ENCODE measurements at places on chromosomes 2 and 18.

DNA sequence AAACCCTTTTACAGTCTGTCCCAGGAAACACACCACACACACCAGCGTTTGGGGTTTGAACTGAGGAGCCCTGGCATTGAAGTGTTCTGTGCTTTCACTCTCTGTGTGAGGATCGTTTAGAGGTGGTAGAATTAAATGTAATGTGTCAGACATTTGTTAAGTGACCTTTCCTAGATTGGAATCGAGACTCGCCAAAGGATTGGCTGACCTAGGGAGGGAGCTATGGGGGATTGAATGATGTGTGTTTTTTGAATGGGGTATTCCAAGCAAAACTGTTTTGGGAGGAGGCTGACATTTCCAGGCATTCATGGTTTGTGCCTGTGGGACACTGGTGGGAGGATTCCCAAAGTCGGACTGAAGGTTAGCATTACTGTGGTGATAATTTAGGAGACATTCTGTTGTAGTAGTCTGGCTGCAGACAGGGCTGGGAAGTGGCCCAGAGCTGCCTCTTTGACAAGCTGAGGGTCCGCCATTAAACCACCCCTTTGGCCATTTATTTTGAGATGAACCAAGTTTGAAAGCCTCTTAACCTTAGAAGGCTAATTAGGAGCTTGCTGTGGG, 1.7 kb downstream of the MYO1B start:
- DNase-seq: no peak

DNA sequence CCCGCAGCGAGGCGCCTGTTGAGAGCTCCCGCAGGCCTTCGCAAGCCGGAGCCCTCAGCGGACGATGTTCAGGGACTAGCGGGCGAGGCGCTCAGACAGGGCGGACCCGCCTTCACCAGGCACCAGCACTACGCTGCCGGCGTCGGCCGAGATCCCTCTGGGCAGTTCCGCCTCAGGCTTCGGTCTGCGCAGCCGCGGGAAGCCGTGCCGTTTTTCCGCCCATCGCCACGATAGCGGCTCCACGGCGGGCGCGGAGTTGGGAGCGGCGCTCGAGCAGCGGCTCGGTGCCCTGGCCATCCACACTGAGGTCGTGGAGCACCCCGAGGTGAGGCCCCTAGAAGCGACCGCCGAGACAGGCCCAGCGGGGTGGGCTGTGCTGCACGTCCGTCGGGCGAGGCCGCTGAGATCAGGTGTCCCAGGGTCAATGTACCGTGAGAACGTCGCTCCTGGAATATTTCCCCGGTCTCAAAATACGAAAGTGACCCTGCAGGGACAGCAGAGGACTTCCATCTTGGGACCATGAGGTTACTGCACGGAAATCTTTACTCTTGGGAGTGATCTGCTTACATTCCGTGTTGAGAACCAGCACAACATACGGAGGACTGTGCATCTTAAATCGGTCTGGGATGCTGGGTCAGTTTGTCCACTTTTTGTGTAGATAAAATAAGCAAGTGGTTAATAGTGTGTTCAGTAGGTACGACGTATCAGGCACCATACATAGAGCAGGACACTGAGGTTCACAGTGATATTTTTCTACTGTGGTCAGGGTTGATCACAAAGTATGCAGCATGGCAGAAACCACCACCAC, 13.3 kb upstream of the MTIF2 start:
- DNase-seq: peak; percentile 46

- no peak for DNase-seq
Observed at GRCh38 chr18:13872932-13873331, 42.4 kb downstream of the MC2R start.

GRCh38 chr2:141557329-141558095, 573.3 kb downstream of the LRP1B start:
- DNase-seq: no peak

GRCh38 chr2:149766339-149766738, 178.8 kb upstream of the MMADHC start:
- DNase-seq: no peak

All from foreskin melanocyte (primary cell).